ENCODE measurements at places on chromosomes 4 and X.

- no peak for DNase-seq
Measured at GRCh38 chrX:81337805-81338204, 135.9 kb downstream of the SH3BGRL start.

DNA sequence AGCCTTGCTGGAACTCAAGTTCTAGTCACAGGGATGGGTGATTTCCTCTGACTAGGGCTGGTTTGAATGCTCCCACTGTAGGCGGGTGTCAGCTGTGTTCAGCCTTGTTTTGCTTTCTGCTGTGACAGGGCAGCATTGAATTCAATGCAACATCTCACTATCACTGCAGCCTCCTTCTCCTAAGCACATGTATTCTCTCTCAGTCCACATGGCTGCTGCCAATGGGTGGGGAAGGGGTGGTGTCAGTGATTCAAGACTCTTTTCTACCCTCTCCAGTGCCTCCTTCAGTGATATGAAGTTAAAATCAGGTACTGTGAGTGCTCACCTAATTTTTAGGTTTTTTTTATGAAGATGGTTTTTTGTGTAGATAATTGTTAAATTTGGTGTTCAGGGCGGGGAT is 46.3 kb downstream of the COL4A5 start:
- DNase-seq, result no peak

DNA sequence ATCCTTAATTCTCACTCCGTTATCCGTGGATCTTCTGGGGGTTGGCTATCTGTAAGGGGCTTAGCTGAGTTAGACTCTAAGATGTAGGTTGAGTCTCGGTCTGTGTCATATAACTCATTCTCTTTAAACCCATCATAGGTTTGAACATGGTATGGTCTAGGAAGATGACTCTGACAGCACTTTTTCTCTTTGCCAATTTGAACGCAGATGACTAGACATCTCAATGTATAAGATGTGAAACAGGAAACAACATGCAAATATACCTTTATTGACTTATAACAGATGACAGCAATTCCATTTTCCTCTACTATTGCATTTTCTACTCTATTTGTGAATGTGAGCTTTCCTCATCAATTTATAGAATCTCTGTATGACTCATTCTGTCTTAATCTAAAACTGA is 634.8 kb upstream of the MAGEB2 start:
- DNase-seq, result no peak

DNA sequence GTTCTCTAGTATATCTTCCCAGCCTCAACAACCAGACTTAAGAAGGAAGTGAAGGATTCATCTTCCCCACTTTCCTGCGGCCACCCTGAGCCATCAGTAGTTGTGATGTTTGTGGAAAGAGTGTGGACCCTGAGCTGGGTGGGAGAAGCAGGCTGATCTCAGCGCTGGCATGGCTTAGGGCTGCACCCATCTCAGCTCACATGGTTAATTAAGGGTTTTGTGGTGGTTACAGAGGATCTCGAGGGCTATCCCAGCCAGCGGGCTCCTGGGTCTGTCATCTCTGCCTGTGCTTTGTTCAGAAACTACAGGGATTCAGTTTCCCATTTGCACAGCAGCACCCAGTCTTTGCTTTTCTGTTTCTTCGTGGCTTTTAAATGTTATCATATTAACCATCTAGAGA is 163.4 kb downstream of the PTTG2 start:
- DNase-seq, result no peak

DNA sequence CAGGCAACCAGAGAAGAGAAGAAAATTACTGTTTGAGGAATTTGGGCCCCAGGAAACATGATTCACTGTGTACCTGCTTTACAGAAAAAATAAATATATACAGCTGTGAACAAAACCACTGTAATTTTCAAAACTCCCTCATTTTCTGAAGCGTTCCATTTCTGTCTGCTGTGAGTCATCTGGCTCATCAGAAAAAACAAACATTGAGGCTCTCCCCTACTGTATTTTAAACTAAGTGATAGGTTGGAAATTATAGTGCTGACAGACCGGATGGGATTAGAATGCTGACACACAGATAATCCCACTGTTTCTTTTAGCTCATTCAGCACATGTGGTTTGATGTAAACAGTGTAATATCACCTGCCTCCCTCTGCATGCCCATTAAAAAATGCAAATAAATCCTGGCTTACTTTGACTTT is 847.0 kb downstream of the TRIML1 start:
- no peak for DNase-seq

DNA sequence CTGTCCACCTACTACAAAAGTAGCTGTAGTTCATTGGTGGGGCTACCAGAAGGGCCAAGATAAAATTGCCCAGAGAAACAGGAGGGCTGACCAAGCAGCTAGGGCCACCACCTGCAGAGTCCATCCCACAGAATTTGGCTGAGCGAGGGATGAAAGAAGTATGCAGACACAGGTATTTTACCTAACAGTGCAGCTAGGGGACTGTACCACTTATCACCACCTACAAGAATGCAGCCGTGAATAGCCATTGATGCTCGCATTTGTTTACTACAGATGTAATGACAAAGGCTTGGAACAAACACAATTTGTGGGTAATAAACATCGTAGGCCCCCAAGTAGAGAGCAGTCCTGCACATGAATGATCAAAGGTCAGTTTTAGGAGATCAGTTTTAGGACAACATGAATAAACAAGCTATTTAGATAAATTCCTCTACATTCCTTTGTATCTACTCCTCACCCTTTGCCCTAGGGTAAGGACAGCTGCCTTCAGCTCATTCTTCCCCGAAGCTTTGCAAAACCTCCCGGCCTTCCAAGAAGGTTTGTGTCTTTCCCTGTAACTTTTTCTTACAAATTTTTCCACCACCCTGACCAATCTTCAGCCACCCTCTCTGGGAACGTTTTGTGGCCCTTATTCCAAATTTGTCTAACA is 49.5 kb downstream of the ZNF718 start:
- DNase-seq, result no peak

DNA sequence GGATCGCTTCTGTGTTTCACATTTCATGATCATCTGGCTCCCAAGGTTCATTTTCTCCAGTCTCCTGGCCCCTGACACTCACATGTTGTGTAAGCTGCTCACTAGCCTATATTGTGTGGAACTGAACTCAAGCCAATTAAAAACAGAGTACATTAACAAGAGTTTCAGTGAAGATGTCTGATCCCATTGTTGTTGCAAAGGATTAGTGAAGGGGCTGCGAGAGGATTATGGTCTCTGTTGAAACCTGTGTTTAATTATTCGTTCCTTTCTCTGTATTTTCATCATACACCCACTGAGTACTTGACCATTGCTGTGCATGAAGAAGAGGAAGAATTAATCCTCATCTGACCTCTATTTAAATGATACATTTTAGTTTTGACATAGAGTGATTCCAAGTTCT is 54.7 kb downstream of the AFF2 start:
- DNase-seq, result no peak

DNA sequence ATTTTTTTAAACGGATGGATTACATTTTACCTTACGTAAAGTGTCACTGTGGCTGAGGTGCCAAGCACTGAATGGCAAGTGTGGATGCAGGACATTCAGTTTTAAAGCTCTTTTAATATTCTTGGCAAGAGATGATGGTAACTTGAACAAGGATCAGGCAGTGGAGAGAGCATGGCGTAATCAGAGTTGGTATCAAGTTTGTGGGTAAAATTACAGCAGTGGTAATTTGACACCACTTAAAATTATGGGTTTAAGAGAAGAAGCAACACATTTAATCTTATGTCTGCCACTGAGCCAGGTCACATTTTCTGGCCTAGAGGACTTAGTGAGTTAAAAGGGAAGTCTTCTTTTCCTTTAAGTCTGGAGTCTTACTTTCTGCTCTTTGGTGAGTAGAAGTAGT is 100.5 kb downstream of the NAA11 start:
- DNase-seq, result no peak

GRCh38 chrX:10597871-10598270 is 22.5 kb downstream of the MID1 start:
- DNase-seq, result no peak

DNA sequence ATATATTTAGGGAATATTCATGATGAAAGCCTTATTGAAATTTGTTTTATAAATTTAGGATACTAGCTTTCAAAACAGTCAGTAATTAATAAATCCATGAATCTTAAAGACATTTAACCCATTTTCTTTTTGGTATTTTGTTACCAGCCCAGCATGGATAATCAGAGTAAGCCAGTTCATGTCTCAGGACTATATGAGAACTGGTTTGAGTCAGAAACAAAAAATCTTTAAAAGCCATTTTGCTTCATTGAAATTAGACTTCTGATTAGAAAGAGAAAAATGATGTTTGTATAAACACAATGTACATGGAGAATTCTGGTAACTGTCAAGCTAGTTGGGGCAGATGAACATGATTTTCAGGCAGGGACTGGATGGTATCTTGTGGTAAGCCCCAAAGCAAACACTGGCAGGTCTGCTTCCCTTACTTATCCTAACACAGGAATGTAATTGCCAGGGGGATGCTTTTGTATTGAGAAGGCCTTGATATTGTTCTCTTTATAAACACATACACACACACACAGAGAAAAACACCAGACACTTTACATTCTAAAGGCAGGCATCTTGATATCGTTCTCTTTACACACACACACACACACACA is 9.4 kb downstream of the ARHGAP10 start:
- DNase-seq, result no peak

- DNase-seq, result no peak
Measured at GRCh38 chr4:109079731-109080130, 222.7 kb downstream of the COL25A1 start.

DNA sequence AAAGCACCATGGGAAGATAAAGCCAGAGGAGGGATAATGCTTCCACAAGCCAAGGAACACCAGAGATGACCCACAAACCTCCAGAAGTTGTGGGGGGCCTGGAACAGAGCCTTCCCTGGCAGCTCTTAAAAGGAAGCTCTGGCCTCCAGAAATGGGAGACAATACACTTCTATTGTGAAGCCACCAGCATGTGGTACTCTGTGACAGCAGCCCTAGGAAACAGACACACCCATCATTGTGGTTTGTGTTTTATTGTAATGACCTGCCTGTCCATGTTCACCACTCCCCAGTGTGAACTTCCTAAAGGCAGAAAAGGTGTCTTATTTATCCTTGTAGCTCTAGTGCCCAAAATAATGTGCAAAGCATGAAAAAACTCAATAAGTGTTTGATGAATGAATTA is 264.1 kb upstream of the GATB start:
- no peak for DNase-seq

DNA sequence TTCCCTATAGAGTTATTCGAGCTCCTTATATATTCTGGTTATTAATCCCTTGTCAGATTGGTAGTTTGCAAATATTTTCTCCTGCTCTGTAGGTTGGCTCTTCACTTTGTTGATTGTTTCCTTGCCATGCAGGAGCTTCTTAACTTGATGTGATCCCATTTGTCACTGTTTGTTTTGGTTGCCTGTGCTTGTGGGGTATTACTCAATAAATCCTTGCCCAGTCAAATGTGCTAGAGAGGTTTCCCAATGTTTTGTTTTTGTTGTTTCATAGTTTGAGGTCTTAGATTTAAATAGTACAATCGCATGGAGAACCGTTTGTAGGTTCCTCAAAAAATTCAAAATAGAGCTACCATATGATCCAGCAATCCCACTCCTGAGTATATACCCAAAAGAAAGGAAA is 2.3 kb upstream of the SYTL5 start:
- DNase-seq, result no peak

- DNase-seq, result no peak
Measured at GRCh38 chr4:124104101-124104500, 608.4 kb downstream of the ANKRD50 start.

- no peak for DNase-seq
Measured at GRCh38 chrX:134660627-134661026, 2.4 kb upstream of the PLAC1 start.

GRCh38 chrX:12891171-12891570 is 15.2 kb upstream of the TLR8 start:
- DNase-seq, result no peak

DNA sequence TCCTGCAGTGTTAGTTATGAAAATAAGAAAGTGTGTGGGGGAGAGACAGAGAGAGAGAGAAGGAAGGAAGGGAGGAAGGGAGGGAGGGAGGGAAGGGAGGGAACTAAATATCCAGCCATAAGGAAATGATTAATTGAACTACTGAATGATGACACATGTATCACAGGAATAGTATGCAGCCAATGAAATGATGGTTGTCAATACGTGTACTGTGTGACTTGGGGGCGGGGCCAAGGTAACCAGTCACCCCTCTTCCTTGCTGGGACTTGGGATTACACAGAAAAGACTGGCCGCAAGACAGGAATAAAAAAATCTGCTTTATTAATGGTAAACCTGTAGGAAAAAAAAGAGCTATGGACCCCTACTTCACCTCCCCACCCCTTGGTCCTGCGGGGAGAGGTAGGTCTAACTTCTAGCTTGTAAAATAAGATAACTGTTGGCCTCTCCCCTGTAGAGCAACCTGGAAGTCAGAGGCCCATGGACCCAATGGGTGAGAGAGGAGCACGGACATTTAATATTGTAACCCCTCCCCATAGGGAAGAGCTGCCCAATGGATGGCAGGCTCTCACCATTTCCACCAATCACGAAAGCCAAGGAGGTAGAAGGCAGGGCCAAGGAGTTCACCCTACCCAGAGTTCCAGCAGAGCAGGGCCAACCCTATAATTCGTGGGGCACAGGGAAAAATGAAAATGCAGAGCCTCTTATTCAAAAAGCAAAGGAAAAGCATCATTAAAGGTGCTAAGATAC is 7.4 kb downstream of the PPP2R2C start:
- no peak for DNase-seq

- DNase-seq, result no peak
Measured at GRCh38 chr4:84146300-84146959, 352.7 kb downstream of the NKX6-1 start.

DNA sequence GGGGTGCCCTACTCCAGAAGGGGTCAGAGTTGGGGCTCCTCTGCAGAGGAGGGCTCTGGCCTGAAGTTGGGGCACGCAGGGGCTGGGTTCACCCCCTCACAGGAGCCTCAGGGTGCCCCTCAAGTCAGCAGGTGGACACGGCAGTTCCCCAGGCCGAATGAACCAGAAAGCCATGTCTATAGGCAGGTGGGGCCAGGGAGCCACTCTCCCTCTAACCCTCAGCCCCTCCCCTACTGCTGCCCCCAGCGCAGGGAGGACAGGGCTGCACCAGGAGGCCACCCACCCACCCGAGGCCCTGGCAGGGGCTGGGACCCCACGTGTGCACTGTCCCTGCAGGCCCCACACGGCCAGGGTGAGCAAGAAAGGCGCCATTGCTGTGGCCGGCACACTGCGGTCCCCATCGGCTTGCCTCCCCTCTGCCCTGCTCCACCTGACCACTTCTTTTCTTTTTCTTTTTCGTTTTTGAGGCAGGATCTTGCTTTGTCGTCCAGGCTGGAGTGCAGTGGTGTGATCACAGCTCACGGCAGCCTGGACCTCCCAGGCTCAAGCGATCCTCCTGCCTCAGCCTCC is 83.8 kb downstream of the FAM53A start:
- DNase-seq, result no peak
